IMR-90 (cell line): ENCODE measurements at places on chromosomes 7 and 10. TPM values are rescaled to one million over a fixed set of nuclear protein-coding genes. Genes with fewer than 3 reads are reported as not detected.

ITIH5 gene
- total RNA-seq = under 0.01 TPM in 2 replicates

ARHGAP19 gene
- 7.0 and 12.8 TPM in 2 replicates for total RNA-seq

PIP gene
- total RNA-seq = not detected in 2 replicates

PGAM1 gene
- total RNA-seq = 716 and 841 TPM in 2 replicates

SKAP2 gene
- total RNA-seq = 5.7 and 11.1 TPM in 2 replicates

SNCG gene
- 10.6 and 11.9 TPM in 2 replicates for total RNA-seq

OR2A7 gene
- total RNA-seq = not detected in 2 replicates

OR9A2 gene
- not detected in 2 replicates for total RNA-seq

CALCR gene
- total RNA-seq = not detected in 2 replicates

DIP2C gene
- 8.6 and 9.2 TPM in 2 replicates for total RNA-seq

ABCB1 gene
- 0.83 and 0.90 TPM in 2 replicates for total RNA-seq

CDK14 gene
- 28.1 and 29.6 TPM in 2 replicates for total RNA-seq

KEL gene
- not detected in 2 replicates for total RNA-seq

DNA sequence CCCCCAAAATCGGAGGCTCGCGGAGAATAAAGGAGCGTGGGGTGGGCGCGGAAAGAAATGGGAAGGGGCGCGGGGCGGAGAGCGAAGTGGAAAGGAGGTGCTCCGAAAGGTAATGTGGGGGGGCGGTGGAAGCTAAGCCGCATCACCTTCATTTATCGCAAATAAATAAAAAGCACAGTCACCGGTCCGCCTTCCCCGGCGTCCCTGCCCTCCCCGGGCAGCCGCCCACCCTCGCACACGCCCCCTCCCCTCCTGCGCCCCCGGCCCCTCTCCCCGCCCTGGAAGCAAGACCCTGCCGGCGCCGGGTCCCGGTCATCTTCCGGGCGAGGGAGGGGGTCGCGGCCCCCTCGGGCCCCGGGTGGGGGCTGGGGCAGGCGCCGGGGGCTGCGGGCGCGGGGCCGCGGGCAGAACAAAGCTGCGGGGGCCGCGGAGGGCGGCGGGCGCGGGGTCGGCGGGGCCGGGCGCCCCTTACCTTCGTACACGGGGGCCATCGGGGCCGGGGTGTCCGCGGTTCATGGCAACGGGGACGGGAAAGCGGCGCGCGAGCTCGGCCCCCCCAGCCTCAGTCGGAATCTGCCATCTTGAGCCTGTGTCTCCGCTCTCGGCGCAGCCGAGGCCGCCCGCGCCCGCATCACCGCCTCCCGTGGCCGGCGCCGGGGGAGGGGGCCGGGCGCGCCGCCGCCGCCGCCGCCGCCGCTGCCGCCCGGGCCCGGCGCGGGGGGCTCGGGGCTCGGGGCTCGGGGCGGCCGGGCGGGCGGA lies 486 bp downstream of the HIPK2 start:
- DNase-seq = no peak

- DNase-seq = no peak
These were observed 18.4 kb upstream of the PON1 start for GRCh38 chr7:95342642-95343307.

- no peak for DNase-seq
These were observed 3.0 kb downstream of the SEMA4G start for GRCh38 chr10:100972115-100972903.

GRCh38 chr10:52956461-52956860 lies 183.9 kb upstream of the MBL2 start:
- DNase-seq = peak; percentile 20

DNA sequence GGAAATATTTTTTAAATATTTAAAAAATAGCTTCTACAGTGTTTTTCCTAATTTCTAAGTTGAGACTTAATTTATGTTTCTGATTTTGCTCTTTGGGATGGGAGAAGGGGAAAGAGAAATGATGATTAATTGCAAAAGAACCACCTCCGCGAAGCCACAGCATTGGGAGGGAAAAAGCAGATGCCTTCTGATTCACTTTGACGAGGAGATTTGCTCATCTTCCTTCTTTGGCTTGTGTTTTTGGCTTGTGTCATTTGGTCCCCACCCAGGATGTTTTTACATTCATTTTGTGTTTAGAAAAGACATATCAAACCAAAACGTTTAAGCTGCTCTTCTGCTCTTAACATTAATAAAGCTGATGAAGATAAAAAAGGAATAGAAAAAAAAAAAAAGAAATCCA lies 121.7 kb downstream of the MACC1 start:
- DNase-seq = no peak

DNA sequence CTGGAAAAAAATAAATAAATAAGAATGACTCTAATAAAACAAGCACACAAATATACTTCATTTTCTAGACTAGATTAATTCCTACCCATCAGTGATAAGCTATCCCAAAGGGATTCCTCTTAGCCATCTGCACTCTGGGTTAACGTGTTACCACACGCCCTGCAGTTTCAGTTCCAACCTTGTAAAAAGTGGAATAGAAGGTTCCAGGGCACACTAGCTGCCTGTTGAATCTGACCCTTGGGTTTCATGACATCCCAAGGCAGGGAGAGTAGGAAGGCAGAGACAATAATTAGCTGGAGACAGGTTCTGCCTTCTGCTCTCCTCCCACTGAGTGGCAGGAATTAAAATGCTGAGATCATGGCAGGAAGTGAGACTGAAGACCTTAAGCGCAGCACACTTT lies 33.5 kb downstream of the SLC37A3 start:
- no peak for DNase-seq

DNA sequence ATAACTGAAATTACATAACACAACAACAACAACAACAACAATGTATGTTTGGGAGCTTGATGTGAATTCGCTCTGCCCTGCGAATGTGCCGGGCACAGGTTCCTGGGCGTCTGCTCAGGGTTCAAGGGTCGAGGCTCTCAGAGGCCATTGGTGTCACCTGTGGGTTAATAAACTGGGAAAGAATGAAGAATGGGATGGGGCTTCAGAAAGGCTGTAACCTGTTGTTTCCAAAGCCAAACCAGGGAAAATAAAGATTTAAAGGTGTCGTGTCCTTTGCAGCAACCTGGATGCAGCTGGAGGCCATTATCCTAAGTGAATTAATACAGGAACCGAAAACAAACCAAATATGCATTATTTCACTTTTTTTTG lies 17.3 kb upstream of the KLRG2 start:
- no peak for DNase-seq

GRCh38 chr10:122142641-122143237 lies 128.4 kb upstream of the BTBD16 start:
- no peak for DNase-seq

DNA sequence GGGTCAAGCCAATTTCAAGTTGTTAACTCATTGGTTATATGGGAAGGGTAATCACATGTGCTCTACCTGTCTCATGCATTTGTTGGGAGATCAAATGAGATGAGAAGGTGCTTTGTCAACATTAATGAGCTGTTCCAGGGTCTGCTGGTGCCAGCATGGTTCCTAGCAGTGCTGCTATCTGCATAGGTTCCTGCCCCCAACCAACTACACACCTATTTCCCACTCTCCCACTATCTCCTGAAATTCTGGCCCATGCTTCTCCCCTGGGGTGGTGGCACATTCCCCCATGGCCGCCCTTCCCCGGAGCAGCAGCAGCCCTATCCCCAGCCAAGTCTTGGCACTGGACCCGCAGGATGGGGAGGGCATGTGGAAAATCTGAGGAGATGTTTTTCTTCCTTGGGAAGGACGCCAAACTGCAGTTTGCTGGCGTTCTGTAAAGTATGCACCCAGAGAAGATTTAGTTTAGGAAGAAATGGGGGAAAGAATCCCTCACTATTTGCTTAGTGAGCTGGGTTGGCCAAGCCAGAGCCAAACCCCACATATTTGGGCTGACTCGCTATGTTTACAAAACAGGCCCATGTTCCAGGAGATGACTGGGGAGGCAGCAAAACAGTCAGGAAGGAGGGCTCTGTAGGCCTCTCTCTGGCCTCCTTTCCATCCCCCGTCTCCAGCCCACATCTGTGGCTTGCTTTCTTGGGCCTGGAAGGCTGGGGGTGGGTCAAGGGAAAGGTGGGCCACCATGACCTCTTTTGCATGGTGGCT lies 42.5 kb downstream of the PPP1R3C start:
- DNase-seq = peak; percentile 92

GRCh38 chr10:98366062-98366530 lies 48.9 kb downstream of the PYROXD2 start:
- no peak for DNase-seq

DNA sequence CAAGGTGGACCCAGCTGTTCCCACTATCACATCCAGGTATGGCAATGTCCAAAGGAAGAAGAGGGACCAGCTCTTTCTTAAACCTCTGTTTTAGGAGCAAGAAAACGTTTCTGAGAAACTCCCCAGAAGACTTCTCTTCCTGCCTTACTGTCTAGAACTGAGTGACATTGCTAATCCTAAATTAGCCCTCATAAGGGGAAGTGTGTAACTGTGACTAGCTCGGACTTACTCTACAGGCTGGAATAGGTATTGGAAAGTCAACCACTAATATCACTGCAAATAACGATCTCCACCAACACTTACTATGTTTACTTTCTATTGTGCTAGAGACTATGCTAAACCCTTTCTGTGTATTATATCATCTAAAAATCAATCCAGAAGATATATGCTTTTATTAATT lies 49.9 kb upstream of the RELN start:
- DNase-seq = no peak

GRCh38 chr7:2248984-2249694 lies 7.1 kb downstream of the NUDT1 start:
- DNase-seq = peak; percentile 97

GRCh38 chr10:123011987-123012386 lies 3.2 kb downstream of the ACADSB start:
- no peak for DNase-seq

- DNase-seq = no peak
These were observed 262.3 kb downstream of the SORCS3 start for GRCh38 chr10:104903433-104903832.

DNA sequence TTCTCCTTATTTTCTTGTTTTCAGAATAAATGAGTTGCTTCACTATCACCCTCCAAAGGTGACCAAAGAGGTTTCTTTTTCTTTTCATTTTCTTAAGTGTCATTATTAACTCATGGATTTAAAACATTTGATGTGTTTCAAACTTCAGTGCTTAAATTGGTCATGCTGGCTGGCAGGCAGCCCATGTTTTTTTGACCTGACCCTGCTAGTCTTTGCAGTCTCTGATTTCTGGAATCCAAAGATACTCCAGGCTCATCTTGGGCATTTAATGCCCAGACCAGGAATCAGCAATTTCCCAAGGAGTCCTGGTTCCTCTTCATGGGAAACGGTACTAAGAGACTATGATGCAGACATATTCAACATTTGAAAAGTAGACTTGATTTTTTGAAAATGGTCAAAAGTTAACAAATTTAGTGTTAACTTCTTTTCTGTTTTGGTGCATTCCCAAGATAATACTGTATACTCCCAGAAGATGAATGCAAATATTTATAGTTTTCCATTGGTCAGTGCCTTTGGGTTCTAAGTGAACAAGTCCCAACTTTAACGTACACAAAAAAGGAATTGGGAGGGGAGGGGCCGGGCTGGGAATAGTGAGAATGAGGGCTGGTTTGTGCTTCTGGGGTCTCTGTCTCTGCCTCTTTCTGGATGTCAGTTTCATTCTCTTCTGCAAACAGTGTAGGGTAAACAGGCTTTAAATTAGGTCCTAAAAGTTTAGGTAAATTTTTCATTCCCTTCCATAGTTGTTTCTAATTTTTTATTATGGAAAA lies 19.8 kb downstream of the NUB1 start:
- peak; percentile 49 for DNase-seq

DNA sequence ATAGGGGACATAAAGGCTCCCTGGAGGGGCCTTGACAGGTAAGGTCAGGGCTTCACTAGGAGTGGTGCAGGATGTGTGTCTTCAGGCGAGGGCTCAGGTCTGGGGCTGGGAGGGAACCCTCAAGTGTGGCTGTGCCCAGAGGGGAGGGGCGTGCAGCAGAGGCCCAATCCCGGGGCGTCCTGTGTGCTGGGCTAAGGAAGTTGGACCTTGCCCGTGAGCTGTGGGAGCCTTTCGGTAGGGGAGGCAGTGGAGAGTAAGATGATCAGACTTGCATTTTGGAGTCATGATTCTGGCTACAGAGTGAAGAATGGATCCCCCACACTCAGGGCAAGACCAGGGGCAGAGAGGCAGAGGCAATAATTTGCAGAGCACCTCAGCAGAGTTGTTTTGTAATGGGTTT lies 145.4 kb downstream of the BUB3 start:
- no peak for DNase-seq

- DNase-seq = no peak
These were observed 4.1 kb downstream of the SPAM1 start for GRCh38 chr7:123929107-123929506.

DNA sequence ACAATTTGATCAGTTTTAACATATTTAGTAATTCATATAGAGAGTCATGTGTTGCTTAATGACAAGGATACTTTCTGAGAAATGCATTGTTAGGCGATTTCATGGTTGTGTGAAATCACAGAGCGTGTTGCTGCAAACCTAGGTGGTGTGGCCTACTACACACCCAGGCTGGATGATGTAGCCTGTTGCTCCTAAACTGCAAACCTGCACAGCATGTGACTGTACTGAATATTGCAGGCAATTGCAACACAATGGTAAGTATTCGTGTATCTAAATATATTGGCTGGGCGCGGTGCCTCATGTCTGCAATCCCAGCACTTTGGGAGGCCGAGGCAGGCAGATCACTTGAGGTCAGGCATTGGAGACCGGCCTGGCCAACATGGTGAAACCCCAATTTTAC lies 73.7 kb upstream of the BAIAP2L1 start:
- no peak for DNase-seq

DNA sequence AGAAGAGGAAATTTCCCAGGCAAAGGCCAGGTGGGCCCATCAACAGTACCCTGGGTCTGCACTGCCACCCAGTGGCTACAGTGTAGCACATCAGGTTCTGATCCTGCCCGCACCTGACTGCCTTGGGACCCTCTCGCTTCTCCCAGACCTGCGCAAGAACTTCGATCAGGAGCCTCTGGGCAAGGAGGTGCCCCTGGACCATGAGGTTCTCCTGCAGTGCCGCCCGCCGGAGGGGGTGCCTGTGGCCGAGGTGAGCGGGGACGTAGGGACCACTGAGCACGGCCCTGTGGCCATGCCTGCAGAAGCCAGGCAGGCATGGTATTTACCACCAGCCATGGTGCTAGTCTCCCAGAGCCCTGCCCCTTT lies 33.9 kb upstream of the SLC29A3 start:
- peak; percentile 29 for DNase-seq

DNA sequence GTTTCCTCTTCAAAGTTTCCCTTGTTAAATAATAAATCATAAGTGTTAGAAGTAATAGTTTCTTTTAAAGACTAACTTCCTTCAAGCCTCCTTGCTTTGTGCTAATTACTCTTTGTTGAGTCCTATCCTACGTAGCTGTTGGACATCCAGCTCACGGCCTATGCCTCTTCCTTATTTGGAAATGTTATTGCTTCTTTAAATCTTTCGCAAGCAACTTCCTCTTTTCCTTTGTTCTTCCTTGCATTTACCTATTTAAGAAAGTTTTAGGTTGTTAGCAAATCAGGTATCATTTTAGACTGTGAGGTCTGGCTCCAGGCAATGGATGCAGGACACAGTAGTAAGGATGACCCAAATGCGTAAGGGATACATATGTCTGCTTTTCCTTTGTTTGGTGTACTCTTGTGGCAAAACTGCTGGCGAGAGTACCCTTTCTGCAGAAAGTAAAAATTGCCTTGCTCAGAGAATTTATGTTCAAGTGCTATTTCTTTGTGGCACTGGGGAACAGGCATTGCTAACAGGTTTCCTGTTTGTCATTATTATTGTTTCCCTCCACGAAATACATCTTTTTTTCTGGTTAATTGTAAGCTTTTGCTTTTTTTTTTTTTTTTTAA lies 110.5 kb downstream of the DYNC2I1 start:
- DNase-seq = no peak

GRCh38 chr7:26485367-26485934 lies 193.8 kb downstream of the SNX10 start:
- no peak for DNase-seq
